ENCODE measurements at places on chromosomes 12 and 14.

DNA sequence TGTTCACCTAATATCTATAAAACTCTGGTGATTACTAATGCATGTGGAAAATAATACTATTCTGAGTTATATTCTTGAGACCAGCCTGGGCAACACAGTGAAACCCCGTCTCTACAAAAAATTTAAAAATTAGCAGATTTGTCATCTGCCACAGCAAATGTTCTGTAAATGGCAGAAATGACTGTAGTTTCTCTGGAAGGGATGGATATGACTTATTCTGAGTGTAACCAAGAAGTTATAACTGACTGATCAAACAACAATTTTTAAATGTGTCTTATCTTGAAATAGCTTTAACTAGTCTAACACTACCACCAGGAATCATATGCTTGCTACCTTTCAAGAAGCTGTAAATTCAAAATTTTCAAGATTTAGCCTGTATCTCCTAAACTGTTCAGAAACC lies 88.7 kb downstream of the PLBD1 start:
- no peak for DNase-seq

DNA sequence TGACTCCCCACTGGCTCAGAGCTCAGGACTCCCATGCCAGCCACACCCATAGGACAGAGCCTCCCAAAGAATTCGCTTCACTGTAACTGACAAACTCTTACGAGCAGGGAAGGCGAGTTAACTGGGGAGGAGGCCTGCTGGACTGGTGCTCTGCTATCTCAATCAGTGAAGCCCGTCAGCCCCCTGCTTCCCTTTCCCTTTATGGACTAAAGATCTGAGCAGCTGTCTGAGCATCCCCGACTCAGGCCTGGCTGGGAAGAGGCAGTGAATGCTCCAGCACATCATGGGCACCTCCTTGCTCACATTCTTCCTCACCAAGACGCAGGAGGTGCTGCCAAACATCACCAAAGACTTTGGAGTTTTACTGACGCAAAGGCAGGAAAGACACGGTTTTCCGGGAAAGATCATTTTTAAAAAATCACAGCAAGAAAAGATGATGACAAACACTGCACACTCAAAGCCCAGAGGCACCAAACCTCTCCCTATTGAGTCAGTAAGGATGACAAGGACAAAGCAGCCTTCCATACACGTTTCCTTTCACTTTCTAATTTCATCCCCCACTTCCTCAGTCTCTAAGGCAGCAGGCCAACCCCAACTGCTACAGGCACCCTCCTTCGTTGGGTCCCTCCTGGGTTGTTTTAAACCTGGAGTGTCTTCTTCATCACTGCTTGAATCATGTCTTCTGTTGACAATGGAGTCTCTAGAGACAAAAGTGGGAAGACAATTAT lies 45.0 kb upstream of the P2RX7 start:
- DNase-seq = no peak

DNA sequence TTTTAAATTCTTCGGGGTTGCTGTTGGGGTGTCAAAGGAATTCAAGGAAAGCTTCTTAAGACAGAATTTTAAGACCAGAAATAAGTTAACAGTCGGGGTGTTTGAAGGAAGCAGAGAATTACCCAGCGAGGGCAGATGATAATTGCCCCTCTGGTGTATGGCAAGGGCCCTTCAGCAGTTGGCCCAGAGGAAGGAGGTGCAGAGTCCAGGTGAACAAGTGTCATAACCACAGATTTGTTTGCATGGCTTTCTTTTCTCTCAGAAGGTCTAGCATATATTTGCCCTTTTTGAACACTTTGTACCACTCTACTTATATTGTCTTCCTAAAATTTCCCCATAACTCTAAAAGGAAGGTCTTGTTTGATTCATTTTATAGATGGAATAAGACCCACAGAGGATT lies 1.8 kb downstream of the PDE6H start:
- DNase-seq = no peak

DNA sequence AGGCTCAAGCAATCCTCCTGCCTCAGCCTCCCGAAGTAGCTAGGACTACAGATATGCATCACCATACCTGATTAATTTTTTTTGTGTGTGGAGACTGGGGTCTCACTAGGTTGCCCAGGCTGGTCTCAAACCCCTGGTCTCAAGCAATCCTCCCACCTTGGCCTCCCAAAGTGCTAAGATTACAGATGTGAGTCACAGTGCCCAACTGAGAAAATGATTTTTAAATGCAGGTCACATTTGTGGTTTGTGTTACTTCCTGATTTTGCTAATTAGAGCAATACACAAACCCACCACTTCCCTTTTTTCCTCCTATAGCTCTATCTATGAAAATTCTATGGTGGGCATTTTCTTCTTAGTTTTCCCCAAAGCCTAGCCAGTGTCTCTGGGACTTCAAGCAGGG lies 45.5 kb upstream of the TMEM263 start:
- DNase-seq = no peak

DNA sequence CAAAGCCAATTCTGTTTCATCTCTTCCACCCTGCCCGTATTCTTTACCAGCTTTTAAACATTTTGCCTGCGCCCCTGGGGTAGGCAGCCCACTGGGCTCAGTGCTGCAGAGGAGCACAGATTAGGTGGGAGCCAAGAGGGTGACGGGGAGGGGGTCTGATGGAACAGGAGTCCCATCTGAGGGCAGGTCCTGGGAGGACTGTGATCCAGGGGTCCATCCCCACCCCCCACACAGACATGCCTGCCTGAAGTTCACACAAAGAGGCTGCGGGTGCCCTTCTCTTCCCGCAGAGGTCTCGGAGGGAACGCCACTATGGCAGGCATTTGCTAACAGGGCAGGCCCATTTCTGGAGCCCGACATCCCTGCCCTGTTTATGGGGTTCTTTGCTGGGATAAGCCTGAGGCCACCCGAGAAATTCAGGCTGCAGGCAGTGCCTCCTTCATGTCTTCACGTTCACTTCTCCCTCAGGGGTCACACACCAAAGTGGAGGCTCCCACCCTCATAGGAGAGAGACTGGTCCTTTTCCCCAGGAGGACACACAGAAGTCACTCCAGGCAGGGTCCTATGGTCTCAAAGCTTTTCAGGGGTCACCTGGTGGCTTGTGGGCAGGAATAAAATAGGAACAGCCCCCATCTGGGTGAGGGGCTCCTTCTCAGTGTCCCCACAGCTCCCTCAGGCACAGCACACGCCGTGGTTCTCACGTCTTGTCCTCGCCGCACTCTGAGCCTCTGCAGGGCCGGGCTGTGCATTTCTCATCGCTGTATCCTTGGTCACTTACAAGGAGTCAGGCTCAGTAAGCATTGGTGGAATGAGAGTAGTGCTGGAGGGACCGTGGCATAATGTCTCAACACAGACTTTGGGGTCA lies 12.9 kb downstream of the VASH1 start:
- DNase-seq = no peak

GRCh38 chr14:81177225-81177624 lies 43.5 kb downstream of the GTF2A1 start:
- no peak for DNase-seq

DNA sequence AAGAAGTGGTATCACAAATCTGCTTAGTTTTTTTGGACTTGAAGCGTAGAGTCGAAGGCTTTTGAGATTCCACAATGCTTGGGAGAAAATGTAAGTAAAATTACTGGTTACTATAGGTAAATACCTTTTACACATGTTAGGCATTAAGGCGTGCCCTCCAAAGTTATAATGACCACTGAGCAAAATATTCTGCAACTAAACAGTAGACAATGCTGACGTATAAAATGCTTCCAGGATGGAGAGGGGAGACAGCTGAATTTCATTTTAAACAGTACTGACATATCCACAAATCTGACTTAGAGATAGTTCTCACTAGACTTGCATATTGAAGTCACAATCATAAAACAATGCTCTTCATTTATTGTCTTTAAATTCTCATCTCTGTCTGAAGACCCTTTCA lies 144.5 kb upstream of the DCN start:
- DNase-seq = no peak

GRCh38 chr12:6754411-6754810 lies 1.5 kb upstream of the MLF2 start:
- no peak for DNase-seq

DNA sequence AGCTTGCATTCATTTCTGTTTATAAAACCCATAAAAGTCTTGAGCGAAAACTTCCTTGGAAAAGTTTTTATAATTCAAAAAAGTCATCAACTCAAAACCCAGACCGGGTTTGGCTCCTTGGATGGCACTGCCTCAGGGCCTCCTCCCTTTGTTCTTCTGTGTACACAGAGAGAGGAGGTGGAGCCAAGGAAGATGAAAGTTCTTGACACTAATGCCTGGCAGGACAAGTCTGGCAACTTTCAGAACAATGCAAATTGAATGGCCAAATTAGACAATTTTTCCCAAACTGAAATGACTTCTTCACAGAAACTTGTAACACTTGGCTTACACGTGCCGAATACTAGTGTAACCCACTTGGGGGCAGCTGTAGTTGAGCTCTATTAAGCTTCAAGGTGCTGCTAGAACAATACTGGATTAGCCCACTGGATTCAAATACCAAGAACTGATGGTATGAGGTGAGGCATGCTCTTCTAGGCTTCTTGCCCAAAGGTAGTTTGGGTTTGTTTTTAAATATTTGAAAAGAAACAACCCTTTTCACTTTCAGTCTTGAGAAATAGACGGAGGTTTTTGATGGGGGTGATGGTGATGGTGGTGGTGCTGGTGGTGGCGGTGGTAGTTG lies 86.6 kb upstream of the FRMD6 start:
- no peak for DNase-seq

- DNase-seq = no peak
Measured at GRCh38 chr14:68692216-68692615, 100.7 kb downstream of the ZFP36L1 start.

DNA sequence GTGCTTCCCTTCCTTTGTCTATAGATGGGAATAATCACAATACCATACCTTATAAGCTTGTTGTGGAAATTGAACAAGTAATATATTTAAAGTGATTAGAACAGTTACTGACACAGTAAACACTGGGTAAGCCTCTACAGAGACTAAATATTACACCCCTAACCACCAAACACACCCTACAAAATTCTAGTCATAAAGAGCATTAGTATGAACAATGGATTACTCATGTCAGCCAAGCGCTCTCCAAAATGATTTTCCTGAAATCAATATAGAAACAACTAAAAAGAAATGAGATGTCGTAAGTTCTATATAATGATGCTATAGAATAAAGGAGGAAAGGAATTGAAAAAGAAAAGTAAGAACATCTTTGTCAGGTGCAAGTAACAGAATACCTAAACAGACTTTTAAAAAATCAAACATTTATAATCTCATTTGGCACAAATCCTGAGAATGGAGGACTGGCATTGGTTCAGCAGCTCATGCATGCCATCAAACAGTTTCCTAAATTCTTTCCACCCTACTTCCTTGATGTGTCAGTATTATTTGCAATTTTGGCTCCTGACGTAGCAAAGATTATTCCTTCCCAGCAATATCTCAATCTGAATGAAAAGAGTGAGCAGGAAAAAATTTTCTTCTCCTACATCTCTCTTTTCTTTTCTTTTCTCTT lies 118.0 kb downstream of the SINHCAF start:
- DNase-seq = no peak

DNA sequence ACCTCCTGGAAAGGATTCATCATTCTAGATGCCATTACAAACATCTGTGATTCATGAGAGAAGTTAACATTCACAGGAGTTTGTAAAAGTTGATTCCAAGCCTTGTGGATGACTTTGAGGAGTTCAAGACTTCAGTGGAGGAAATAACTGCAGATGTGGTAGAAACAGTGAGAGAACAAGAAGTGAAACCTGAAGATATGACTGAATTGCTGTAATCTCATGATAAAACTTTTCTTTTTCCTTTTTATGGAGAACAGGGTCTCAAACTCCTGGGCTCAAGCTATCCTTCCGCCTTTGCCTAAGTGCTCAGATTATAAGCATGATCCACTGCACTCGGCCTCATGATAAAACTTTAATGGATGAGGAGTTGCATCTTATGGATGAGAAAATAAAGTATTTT lies 64.5 kb upstream of the GTF2A1 start:
- DNase-seq = no peak

GRCh38 chr14:72479461-72479931 lies 414.4 kb downstream of the DPF3 start:
- no peak for DNase-seq

DNA sequence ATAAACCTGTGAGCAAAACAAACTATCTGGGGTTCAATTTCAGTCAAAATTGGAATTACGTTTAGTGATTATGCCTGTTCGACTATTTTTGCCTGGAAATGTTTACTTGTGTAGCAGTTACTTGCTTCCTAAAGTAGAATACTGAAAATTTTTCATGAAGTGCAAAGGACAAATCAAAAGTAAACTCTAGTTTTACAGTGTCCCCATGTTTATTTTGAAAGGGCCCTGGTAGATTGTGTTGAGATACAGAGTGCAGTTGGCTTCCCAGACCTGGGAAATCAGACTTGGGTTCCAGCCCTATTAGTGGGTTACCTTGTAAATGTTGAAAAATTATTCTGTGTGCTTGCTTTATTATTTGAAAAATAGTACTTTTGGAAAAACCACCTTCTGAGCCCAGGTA lies 17.3 kb downstream of the KLRB1 start:
- no peak for DNase-seq

GRCh38 chr14:28608851-28609828 lies 157.4 kb upstream of the FOXG1 start:
- peak; percentile 73 for DNase-seq

GRCh38 chr14:87916103-87916885 lies 76.7 kb downstream of the GALC start:
- DNase-seq = no peak

GRCh38 chr12:49789992-49790391 lies 38.2 kb downstream of the NCKAP5L start:
- DNase-seq = no peak

DNA sequence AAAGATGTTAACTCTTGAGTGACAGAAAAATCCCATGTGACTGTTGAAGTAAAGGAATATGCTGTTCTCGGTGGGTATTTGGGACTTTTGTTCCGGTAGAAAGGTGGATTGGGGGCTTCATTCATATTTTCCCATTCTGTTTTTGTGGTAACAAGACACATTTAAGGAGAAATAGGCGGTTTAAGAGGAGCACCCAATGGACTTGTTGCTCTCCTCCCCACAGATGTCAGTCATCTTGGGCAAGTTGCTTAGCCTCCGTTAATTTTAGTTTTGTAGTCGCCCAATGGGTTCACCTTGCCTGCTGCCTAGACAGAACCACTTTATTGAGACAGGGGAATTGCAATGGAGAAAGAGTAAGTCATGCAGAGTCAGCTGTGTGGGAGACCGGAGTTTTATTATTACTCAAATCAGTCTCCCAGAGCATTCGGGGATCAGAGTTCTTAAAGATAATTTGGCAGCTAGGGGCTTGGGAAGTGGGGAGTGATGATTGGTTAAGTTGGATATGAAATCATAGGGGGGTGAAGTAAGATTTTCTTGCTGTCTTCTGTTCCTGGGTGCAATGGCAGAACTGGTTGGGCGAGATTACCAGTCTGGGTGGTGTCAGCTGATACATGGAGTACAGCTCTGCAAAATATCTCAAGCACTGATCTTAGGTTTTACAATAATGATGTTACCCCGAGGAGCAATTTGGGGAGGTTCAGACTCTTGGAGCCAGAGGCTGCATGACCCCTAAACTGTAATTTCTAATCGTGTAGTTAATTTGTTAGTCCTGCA lies 50.3 kb downstream of the SLC38A1 start:
- no peak for DNase-seq

GRCh38 chr12:118760623-118761022 lies 220.7 kb upstream of the SRRM4 start:
- DNase-seq = no peak

GRCh38 chr12:1083151-1083888 lies 92.3 kb downstream of the ERC1 start:
- no peak for DNase-seq
